ENCODE measurements at places on chromosomes 1 and 21.

DNA sequence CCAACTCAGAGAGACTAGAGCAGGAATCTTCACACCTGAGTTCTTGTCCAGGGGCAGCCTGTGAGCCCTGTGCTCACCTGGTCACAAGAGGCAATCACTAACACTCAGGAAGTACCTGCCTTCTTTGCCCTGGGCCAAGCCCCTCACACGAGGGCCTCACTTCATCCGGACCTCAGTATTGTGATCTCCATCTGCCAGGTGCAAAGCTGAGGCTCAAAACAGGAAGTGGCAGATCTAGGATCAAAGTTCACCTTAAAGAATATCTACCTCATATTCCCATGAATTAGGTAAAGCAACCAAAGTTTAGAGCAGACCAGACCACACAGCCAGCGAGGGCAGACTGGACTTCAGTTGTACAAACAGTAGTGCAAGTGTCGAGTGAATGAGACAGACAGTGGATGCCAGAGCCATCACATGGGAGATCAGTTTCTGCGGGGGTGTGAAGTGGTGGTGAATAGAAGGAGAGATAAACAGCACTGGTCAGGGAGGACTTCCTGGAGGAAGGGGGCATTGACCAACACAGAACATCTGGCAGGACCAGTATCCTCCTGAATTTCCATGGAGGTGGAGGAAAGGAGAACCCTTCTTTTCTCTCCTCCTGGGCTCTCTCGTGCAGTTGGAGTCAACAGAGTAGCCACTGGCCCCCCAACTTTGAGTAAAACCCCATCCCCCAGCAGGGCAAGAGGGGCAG is 116.6 kb upstream of the ZBTB40 start:
- no peak for DNase-seq

- DNase-seq = no peak
These were observed 48.3 kb upstream of the C1orf146 start for GRCh38 chr1:92169214-92170005.

DNA sequence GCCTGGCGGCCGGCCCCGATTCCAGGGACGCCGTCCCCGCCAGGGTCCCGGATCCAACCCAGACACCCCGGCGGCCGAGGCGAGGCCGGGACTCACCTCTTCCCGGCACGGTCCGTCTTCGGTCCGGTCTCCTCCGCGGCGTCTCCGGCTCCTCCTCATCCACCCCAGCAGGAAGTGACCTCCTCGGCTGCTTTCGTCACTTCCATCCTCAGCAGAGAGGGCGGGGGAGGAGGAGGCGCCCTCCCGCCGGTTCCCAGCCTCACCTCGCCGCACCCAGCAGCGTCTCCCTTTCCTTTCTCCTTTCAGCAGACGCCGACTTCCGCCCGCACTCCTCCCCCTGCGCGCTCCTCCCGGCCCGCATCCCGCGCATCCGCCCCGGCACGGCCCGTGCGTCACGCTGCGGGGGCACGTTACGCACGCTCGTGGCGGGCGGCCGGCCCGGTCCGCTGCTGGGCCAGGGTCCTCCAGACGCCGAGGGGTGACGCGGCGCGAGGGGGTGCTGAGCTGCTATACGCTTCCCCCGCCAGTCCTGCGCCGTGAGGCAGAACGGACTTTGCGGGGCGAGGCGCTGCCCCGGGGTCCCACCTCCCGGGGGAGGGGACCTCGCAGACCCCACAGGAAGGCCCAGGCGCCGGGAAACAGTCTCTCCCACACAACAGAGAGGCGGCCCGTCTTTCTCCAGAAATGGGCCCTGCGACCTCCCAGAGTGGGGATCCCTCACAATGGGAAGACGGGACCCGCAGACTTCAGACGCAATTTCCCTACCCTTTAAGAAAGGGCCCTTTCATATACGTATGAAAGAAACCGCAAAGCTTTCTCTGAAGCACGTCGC is at the start of gene ETV3:
Gene ETV3, minus strand, starts transcription at position 176 of the 832 bp plus-strand sequence. CDS start 2,043 bp downstream, outside the sequence.
- peak; percentile 92 for DNase-seq

GRCh38 chr1:232029315-232029714 is 402.7 kb downstream of the DISC1 start:
- no peak for DNase-seq

- no peak for DNase-seq
These were observed 23.1 kb downstream of the CLDN14 start for GRCh38 chr21:36456729-36457414.

DNA sequence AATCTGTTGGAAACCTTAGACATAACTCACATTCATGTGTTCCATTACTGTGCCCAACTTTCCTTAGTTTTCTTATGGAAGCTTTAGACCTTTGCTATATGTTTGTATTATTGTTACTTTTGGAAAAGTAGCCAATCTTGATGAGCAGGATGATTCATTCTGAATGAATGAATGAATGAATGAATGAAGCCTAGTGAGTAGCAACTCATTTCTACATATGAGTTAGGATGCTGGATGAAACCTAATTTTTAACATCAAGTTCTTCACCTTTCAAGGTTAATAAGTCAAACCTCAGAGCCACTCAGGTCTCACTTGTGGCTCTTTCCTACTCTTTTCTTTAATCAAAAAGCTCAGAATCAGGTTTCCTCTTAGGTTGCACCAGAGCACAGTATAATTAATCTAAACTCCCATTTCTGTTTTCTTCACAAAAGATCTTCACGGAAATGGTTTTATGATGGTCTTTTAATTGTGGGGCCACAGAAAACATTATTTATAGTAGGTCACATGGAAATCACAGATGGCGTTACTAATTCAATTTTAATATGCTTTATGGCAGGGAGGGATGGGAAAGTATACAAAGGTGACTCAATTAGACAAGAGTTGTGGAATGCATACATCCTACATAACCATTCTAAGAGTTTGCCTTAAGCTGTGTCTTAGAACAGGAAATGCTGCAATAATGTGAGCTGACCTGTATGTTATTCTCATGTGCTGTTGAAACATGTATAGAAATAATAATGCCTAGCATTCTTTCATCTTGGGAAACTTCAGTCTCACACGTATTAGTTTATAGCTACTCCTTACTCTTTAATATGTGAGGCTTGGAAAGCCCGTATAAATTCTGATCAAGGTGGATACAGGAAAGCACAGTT is 4.5 kb upstream of the DDX59 start:
- no peak for DNase-seq

GRCh38 chr1:117656202-117656641 is 50.4 kb downstream of the TENT5C start:
- no peak for DNase-seq

- no peak for DNase-seq
These were observed 70.6 kb downstream of the ALPL start for GRCh38 chr1:21579791-21580190.

- no peak for DNase-seq
These were observed 244.4 kb downstream of the FOXD2 start for GRCh38 chr1:47682198-47682597.

- DNase-seq = no peak
These were observed 44.2 kb downstream of the FAAH start for GRCh38 chr1:46438346-46438745.

- DNase-seq = no peak
These were observed 129.2 kb downstream of the CYYR1 start for GRCh38 chr21:26443867-26444266.

- DNase-seq = no peak
These were observed 53.5 kb upstream of the C8B start for GRCh38 chr1:57019236-57019839.

GRCh38 chr1:68442822-68443556 is 6.8 kb downstream of the RPE65 start:
- DNase-seq = no peak

Measured in prostate gland (tissue), 2 donors.